ENCODE measurements at places on chromosomes 13 and 19. TPM values are rescaled to one million over a fixed set of nuclear protein-coding genes. Genes with fewer than 3 reads are reported as not detected.

The ITPKC gene
- polyA plus RNA-seq = 16.9 TPM

The PSPN gene
- 3.8 TPM for polyA plus RNA-seq

The ZNF738 gene
- 45.5 TPM for polyA plus RNA-seq

The ZNF324 gene
- 11.0 TPM for polyA plus RNA-seq

The MEIOSIN gene
- polyA plus RNA-seq = not detected

The LSR gene
- 68.6 TPM for polyA plus RNA-seq

The NLRP12 gene
- polyA plus RNA-seq = 0.38 TPM

The DIRAS1 gene
- polyA plus RNA-seq = 3.7 TPM

The TMEM86B gene
- polyA plus RNA-seq = 4.6 TPM

The IGSF23 gene
- polyA plus RNA-seq = 2.0 TPM

The FGF21 gene
- not detected for polyA plus RNA-seq

The CGB2 gene
- polyA plus RNA-seq = not detected

The F10 gene
- 23.6 TPM for polyA plus RNA-seq

The GPR42 gene
- 0.18 TPM for polyA plus RNA-seq

The LHFPL6 gene
- polyA plus RNA-seq = 30.8 TPM

The PSG1 gene
- polyA plus RNA-seq = not detected

The OVOL3 gene
- polyA plus RNA-seq = not detected

The LILRB1 gene
- 0.91 TPM for polyA plus RNA-seq

The ZNF714 gene
- polyA plus RNA-seq = 17.7 TPM

- DNase-seq = no peak
Measured at GRCh38 chr19:6570764-6571163, 20.2 kb downstream of the CD70 start.

DNA sequence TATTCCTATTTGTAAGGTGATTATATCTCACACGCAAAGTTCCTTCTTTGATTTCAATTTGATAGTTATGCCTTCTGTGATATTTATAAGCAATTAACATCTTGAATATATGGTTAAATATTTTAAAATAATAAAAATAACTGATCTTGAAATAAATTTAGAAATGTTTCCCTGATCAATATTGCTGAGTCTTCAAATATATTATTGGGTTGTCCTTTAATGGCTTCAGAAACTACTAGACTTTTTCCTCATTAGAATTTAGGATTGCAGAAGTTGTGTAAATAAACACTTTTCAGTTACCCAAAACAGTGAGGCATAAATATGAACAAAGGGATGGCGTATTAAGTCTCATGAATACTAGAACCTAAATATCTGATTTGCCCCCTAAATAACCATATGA, 252.3 kb upstream of the PRR20A start:
- no peak for DNase-seq

GRCh38 chr19:38203197-38203596, 20.8 kb downstream of the DPF1 start:
- DNase-seq = no peak

GRCh38 chr19:33396701-33397535, 23.4 kb downstream of the CEBPG start:
- DNase-seq = peak; percentile 30

DNA sequence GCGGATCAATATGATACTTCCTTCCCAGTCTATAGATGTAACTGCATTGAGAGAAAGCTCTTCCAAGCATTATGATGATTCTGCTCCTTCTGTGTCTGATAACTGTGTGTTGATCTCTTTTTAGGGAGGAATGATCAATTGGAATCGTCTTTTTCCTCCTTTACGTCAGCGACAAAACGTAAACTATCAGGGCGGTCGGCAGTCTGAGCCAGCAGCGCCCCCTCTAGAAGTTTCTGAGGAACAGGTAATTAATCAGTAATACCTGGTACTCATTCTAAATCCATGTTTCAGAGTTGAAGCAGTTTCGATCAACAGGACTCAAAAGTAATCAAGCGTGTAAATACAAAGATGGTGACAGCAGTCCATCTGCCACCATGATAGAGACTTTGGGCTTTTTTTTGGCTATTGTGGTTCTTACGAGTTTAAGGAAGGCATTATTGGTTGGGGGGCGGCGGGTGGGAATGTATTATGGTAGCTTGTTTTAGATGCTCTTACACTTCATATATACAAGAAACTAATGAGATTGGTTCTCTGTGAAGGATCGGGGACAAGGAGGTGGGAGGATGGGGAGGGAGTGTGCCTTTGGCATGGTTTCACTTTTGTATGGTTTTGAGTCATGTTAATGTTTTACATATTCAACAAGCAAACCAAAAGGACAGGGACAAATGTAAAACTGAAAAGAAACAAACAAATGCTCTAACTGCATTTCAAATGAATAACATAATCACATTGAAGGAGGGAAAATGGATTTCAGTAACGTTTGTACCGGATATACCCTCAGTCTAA, 60.7 kb upstream of the GPR183 start:
- DNase-seq = no peak

- no peak for DNase-seq
Measured at GRCh38 chr13:96785986-96786385, 208.3 kb downstream of the OXGR1 start.

DNA sequence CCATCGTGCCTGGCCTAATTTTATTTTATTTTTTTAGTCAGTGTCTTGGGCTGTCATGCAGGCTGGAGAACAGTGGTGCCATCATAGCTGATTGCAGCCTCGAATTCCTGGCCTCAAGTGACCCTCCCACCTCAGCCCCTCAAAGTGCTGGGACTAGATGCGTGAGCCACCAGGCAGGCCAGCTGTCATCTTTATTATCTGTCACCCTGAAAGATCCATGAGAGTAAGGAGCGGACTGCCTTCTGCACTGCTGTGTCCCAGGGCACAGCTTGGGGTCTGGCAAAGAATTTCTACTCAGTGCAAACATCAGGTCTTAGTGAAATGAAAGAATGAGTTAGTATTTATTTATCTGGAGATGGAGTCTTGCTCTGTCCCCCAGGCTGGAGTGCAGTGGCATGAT, 9.5 kb upstream of the TLE5 start:
- no peak for DNase-seq

- DNase-seq = no peak
Measured at GRCh38 chr19:54616821-54617560, 13.3 kb upstream of the LILRB1 start.

DNA sequence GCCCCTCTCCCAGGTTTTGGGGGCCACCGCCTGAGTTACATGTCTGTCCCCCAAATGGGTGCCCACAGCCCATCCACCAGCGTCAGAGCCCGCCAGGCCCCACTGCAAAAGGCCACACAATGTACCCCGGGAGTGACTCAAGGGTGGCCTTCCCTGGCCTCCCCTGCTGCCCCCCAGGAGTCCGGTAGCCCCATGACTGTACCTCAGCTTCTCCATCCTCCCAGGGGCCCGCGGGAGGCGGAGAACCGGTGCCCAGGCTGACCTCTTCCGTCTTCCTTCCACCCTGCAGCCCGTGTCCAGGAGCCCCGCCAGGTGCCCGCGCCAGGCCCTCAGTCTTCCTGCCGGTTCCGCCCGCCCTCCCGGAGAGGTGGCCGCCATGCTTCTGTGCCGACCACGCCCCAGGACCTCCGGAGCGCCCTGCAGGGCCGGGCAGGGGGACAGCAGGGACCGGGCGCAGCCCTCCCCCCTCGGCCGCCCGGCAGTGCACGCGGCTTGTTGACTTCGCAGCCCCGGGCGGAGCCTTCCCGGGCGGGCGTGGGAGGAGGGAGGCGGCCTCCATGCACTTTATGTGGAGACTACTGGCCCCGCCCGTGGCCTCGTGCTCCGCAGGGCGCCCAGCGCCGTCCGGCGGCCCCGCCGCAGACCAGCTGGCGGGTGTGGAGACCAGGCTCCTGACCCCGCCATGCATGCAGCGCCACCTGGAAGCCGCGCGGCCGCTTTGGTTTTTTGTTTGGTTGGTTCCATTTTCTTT, 10.3 kb downstream of the CBARP start:
- no peak for DNase-seq

DNA sequence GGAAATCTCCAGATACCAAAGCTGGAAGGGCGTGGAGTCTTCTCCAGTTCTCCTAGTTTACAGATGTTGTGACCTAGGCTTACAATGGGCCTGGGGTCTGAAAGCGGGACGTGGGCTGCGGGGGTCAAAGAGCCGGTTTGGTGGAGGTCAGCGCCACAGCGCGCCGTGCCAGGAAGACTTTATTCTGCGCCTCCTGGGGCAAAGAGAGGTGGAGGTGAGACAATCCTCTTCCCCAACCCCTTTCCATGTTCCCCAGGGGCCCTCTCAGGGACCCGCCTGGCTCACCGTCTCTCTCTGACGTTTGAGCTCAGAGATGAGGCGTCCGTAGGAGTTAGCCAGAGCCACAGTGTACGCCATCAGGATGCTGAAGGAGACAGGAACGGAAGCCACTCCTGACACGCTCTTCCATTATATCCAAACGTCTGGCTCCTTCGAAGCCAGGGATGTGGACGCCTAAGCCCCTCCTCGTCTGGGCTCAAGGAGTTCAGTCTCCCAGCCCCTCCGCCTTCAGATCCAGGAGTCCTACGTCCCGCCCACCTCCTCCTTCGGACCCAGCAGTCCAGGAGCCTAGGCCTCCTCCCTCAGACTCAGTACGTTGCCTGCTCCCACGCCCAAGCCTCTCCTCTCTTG, 776 bp upstream of the LENG1 start:
- no peak for DNase-seq

DNA sequence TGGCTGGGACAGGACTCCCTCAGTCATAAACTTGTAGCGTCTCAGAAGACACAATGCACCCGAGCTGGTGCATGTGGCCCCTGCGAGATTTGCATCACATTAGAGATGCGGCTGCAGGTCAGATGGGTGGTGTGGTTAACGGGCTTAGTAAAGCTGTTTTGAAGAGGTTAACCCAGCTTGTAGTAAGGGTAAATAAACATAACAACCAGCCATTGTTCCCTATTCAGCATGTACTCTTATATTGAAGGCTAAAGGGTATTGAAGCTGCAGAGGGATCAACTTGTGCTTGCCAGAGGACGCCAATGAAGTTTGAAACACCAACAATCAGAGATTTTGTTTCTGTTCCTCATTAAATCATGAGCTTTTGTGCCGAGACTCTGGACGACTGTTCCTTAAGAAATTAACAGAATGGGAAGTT, 79.4 kb downstream of the ZIC5 start:
- no peak for DNase-seq

DNA sequence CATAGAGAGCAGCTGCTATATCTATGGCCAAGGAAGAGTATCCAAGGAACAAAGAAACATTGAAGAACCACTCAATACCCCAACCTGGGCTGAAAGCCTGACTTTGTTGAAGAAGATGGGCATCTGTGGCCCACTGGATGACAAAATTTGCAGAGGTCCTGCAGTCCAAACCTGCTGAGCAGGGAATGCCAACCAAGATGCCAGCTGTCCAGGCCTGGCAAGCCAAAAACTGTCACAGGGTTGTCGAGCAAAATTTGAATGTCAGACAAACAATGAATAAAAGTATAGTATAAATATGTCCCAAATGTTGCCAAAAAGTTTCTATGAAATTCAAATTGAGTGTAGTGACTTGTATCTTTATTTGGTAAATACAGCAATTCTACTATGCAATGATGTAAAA, 1040.2 kb downstream of the PCDH9 start:
- no peak for DNase-seq

DNA sequence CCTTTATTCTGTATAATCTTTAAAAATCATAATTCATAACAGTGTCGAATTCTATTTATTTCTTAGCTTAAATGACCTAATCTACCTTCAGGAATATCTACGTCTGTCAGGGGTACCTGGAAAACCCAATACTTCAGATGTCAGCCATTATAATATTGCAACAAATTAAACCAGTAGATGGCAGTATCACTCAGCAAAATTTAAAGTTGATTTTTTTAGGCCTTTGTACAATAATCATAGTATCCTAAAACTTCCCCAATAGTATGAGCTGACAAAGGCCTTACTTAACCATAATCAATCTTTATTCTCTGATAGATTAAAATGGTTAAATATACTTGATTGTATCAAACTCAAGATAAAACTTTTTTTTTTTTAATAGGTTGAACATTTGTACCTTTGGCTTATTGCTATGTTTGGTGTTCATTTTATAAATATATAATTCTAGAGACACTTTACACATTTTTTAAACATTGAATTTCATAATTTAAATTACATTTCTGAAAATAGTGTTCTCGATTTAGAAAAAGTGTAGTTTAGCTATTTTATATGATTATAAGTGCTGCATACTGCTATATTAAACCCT, 830.2 kb upstream of the SPRY2 start:
- DNase-seq = peak; percentile 35

GRCh38 chr13:113597391-113598080, 13.0 kb downstream of the TFDP1 start:
- no peak for DNase-seq

- no peak for DNase-seq
Measured at GRCh38 chr19:48506138-48506733, 5.4 kb downstream of the LMTK3 start.

- peak; percentile 73 for DNase-seq
Measured at GRCh38 chr13:80040196-80040980, 300.5 kb downstream of the SPRY2 start.

GRCh38 chr13:42405665-42406390, 133.9 kb downstream of the AKAP11 start:
- no peak for DNase-seq

DNA sequence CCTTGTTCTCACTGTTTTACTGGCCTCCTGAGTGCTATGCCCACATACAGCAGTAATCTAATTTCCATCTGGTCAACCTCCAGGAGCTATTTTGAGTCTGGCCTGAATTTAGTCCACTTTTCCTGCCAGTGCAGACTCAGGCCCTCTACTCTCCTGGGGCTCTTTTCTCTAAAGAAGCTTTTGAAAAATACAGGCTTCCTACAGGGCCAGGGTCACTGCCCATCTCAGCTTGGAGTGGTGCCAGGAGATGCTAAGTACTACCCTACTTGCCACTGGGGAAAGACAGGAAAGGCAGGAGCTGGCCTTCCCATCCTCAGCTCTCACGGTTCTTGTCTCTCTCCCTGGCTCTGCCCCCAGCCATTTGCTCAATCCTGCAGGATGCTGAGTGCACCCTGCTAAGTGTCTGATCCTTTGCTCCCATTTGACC, 101.7 kb upstream of the SERP2 start:
- DNase-seq = no peak

DNA sequence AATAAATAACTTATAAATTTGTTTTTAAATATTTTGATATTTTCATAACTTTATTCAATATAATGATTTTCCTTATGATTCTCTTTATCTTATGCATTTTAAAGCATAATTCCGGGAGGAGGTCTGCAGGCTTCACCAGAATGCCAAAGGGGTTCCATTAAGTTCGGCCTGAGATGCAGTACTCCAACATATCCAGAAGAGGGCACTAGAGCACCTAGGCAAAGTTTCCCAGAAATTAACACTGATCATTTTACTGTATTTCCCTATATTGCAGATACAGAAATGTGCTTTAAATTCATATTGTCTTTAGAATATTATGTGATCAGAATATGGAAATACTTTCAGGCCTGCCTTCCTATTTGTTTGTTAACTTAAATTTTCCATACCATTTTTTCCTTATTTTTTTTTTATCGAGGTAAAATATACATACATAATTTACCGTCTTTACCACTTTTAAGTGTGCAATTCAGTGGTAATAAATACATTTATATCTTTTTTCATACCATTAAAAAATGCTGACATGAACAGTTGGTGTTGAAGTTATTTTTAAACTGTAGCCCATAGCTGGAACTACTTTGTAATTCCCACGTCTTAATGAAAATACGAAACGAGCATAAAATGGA, 58.9 kb upstream of the TM9SF2 start:
- DNase-seq = no peak

All from renal pelvis (tissue), 12 donors.